Activated naive CD4-positive, alpha-beta T cell (primary cell): ENCODE measurements at places on chromosomes 1 and 21.

DNA sequence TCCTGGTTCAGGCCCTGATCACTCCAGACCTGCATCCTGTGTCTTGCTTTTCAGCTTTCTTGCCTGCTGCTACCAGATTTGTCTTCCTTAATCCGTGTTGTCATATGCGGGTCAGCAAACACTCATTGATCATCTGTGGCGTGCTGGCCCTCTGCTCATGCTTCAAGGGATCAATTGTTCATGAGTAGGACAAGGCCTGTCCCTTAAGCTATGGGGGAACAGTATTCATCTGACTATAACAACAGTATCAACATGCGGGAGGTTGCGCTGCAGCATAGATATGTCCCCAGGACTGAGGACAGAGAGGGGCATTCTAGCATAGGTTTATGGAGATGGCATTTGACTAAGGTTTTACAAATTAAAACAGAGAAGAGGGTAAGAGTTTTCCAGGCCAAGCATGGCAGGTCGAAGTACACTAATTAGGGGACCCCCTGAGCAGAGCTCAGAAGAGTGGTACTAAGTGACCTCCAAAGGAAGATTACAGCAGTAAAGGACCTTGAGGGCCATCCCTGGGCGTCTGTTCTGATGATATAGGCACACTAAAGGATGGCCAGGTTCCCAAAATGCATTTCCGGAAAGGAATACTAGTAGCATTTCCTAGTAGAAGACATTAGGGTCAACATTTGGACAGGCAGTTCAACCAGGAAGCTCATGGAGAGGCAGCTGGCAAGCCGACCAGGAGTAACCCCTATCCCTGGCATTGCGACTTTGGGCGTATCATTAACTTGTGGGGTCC is 811 bp upstream of the ZNF672 start:
- DNase-seq: no peak

DNA sequence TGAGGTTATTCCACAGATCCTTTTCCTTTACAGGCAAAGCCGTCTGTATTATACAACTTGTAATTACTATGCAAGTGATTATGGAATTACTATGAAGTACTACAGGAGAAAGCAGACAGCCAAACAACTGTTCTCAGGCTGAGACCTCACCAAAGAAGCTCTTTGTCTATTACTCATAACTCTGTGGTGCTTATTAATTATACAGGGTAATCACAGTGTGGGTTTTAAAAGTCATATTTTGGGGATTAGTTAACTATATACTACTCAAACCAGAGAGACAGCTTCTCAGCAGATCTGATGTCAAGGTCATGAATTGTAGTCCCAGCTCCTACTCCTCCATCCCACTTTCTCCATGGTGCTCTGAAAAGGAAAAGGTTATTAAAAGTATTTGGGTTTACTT is 49.6 kb downstream of the CTTNBP2NL start:
- DNase-seq: no peak

DNA sequence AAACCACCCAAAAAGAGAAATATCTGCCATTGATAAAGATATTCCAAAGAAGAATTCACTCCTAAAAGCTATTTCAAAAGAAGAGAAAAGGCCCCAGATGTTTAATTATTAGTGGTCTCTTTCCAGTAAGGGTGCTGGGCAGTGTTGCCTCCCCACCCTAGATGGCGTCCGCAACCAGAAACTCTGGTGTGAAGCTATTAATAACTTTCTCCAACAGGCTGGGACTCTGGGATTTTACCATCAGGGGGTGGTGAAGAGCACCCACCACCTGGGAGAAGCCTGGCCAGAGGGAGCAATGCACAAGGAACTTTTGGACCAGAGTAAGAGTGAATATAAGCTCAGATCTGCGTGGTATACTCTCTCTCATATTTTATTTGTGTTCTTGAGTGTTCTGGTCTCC is 115.4 kb upstream of the TIAM1 start:
- no peak for DNase-seq

GRCh38 chr1:216710055-216710454 is 13.2 kb downstream of the ESRRG start:
- DNase-seq: no peak

DNA sequence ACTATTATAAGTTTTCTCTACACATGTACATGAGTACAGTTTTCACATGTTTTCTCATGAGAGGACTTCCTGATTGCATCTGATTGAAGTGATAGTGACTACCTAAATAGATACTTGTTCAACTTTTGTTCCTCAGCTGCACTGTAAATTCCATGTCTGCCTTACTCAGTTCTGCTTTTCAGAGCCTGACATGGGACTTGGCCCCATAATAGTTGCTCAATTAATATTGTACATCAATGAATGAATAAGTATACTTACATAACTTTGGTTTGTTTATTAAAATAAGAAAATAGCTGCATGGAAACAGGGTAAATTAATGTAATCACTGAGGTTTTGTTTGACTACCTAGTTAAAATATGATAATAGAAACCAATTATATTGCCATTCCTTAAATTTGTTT is 78.7 kb downstream of the HMCN1 start:
- no peak for DNase-seq

- no peak for DNase-seq
These were observed 25.4 kb downstream of the SLC19A2 start for GRCh38 chr1:169460191-169460833.

- no peak for DNase-seq
These were observed 162.4 kb upstream of the POU3F1 start for GRCh38 chr1:38208716-38209632.

DNA sequence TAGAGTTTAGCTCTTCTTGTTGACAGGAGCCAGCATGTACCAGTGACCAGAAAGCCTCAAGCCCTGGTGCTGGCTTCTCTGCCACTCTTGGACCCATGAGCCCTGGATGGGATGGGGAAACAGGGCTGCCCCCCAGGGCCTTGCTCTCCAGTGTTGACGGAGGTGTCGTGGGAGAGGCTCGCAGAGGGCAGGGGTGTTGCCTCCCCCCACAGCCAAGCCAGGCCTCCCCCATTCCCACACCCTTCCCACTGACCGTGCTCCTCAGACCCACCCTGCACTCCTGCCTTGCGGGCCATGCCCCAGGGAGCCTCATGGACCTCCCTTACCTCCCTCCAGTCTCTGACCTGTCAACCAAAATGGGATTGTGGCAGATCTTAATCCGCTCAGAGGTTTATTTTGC is 123.8 kb upstream of the COL6A1 start:
- no peak for DNase-seq

- no peak for DNase-seq
These were observed 17.7 kb upstream of the TRNAU1AP start for GRCh38 chr1:28535180-28535579.

- DNase-seq: no peak
These were observed 43.8 kb downstream of the BATF3 start for GRCh38 chr1:212655668-212656440.
